Heart right ventricle (tissue), 16 donors: ENCODE measurements at places on chromosomes 3 and 15. TPM values are rescaled to one million over a fixed set of nuclear protein-coding genes. Genes with fewer than 3 reads are reported as not detected.
A peak's percentile ranks its signal among the peaks of the same experiment; 100 is the strongest.

DNA sequence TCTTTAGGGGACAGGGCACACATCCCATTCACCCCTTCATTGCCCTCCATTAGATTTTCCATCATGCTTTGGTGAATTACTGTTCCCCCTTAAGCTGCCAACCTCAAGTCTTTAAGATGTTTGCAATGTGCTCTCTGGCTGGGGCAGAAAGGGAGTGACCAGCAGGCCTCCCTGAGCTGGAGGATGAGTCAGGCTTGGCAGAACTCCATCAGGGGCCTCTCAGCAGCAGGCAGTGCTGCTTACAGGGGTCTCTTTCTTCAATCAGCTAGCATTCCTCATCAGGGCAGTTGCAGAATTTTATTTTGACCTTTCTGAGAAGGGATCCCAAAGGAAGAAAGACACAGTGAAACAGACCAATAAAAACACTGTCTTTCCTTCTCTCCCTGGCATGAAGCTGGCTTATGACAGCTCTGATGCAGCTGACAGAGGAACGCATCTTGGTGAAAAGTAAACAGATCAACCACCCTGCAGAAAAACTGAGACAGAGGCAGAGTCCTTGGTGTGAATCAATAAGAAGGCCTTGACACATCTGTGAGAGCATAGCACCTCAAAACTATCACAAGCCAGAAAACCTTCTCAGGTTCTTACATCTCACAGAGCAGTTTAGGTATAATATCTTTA is 88.7 kb upstream of the MRPL3 start:
- H3K27me3 ChIP-seq, result no peaks in the 10 kb centered on the region
- no peak overlapping the region for H3K4me3 ChIP-seq
- H3K27ac ChIP-seq, result no peak overlapping the region
- no peaks in the 10 kb centered on the region for H3K36me3 ChIP-seq
- DNase-seq, result no peak

The BUB1B gene
- 5.1 TPM for total RNA-seq

The MFN1 gene
- total RNA-seq, result 68.4 TPM

The AGBL1 gene
- 0.13 TPM for total RNA-seq

The EHHADH gene
- total RNA-seq, result 29.9 TPM

The PPM1M gene
- 5.2 TPM for total RNA-seq

GRCh38 chr3:65706301-65706700 is 332.4 kb downstream of the MAGI1 start:
- H3K4me1 ChIP-seq, result no peaks in the 10 kb centered on the region
- no peak overlapping the region for H3K4me3 ChIP-seq
- no peak overlapping the region for H3K27ac ChIP-seq

- no peaks in the 10 kb centered on the region for H3K27me3 ChIP-seq
- no peaks in the 10 kb centered on the region for H3K36me3 ChIP-seq
- no peak overlapping the region for H3K27ac ChIP-seq
- DNase-seq, result no peak
- peaks cover 8% of the 10 kb centered on the region for H3K4me1 ChIP-seq
- H3K4me3 ChIP-seq, result no peak overlapping the region
Observed at GRCh38 chr15:61050844-61051568, 178.1 kb downstream of the RORA start.

- no peaks in the 10 kb centered on the region for H3K4me1 ChIP-seq
- no peaks in the 10 kb centered on the region for H3K36me3 ChIP-seq
- no peak overlapping the region for H3K27ac ChIP-seq
- H3K27me3 ChIP-seq, result no peaks in the 10 kb centered on the region
Observed at GRCh38 chr3:23038471-23038870, 164.7 kb upstream of the UBE2E2 start.

The UBA3 gene
- 92.5 TPM for total RNA-seq

The SLC22A14 gene
- total RNA-seq, result not detected

The LSM3 gene
- total RNA-seq, result 16.0 TPM

GRCh38 chr15:42160136-42160535 is 3.7 kb upstream of the PLA2G4F start:
- peaks cover 29% of the 10 kb centered on the region for H3K4me1 ChIP-seq
- no peaks in the 10 kb centered on the region for H3K27me3 ChIP-seq
- no peak for DNase-seq
- no peak overlapping the region for H3K4me3 ChIP-seq
- H3K36me3 ChIP-seq, result no peaks in the 10 kb centered on the region
- no peak overlapping the region for H3K27ac ChIP-seq

DNA sequence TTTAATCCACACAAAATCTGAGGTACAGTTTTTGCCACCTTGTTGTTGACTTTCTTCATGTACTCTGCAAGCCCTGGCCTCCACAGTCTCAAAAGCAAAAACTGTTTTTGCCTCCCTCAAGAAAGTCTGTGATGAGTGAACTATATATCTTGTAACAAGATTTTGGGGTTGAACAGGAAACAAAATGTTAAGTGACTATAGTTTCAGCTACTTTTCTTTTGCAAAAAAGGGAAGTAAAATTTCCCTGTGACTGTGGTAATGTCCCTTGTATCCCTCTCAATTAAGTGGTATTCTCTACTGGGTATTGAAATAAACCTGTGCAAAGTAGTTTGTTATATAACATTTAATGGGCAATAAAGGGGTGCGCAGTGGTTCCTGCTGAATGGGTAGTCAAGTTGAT is 21.3 kb upstream of the SCAANT1 start:
- H3K27ac ChIP-seq, result peak overlapping the region; percentile 4
- H3K27me3 ChIP-seq, result no peaks in the 10 kb centered on the region

DNA sequence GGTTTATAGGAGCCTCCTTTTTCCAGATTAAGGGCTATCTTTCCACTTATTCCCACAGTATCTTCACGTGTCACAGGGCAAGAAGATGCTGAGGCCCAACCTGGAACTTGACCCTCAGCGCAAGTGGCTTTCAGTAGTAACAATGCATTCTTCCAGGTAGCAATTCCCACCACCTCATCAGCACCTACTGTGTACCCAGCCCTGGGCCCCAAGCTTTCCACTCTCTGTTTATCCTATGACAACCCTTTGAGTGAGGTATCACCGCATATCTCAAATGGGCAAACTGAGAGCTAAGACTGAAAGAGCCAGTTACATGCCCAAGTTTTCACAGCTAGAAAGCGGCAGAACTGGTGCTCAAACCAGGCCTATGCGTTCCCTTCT is 88.2 kb downstream of the CPN2 start:
- H3K36me3 ChIP-seq, result no peaks in the 10 kb centered on the region
- H3K27me3 ChIP-seq, result no peaks in the 10 kb centered on the region
- peaks cover 33% of the 10 kb centered on the region for H3K4me1 ChIP-seq
- no peak for DNase-seq

GRCh38 chr15:91873138-91873536 is 19.6 kb downstream of the SLCO3A1 start:
- H3K27me3 ChIP-seq, result no peaks in the 10 kb centered on the region
- H3K36me3 ChIP-seq, result no peaks in the 10 kb centered on the region
- H3K27ac ChIP-seq, result no peak overlapping the region

The HOMER2 gene
- total RNA-seq, result 38.7 TPM

DNA sequence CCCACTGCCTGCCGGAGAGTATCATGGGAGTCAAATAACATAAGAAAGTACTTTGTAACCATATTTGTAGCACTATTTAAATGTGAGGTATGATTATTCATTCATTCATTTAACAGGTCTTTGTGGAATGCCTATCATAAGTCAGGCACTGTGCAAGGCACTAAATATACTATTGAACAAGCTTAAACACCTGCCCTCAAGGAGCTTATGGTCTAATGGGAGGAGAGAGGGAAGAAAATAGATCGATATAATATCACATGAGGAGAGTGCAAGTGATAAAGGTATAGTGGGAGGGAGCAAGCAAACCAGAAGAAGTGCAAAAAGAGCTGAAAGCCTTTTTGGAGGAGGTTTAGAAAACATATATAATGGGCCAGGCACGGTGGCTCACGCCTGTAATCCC is 3.3 kb upstream of the HERC1 start:
- H3K4me3 ChIP-seq, result no peak overlapping the region
- no peaks in the 10 kb centered on the region for H3K36me3 ChIP-seq
- H3K27me3 ChIP-seq, result no peaks in the 10 kb centered on the region
- no peak for DNase-seq
- no peak overlapping the region for H3K27ac ChIP-seq

The SLC51A gene
- not detected for total RNA-seq

DNA sequence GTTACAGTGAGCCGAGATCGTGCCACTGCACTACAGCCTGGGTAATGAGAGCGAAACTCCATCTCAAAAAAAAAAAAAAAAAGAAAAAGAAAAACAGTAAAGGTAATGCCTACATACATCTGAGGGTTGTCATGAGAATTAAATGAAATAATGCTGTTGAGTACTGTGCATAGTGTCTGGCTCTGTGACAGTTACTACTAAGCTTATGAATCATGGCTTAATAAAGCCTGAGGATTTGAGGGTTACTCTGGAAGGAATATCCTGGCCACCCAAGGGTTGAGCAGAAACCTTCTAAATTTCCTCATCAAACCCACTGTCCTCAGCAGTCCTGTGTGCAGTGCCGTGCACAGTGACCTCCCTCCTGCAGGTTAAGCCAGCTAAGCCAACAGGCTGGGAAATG is 26.8 kb upstream of the ELP6 start:
- H3K4me1 ChIP-seq, result no peaks in the 10 kb centered on the region
- no peak for DNase-seq
- H3K27ac ChIP-seq, result no peak overlapping the region
- H3K27me3 ChIP-seq, result no peaks in the 10 kb centered on the region
- no peak overlapping the region for H3K4me3 ChIP-seq

DNA sequence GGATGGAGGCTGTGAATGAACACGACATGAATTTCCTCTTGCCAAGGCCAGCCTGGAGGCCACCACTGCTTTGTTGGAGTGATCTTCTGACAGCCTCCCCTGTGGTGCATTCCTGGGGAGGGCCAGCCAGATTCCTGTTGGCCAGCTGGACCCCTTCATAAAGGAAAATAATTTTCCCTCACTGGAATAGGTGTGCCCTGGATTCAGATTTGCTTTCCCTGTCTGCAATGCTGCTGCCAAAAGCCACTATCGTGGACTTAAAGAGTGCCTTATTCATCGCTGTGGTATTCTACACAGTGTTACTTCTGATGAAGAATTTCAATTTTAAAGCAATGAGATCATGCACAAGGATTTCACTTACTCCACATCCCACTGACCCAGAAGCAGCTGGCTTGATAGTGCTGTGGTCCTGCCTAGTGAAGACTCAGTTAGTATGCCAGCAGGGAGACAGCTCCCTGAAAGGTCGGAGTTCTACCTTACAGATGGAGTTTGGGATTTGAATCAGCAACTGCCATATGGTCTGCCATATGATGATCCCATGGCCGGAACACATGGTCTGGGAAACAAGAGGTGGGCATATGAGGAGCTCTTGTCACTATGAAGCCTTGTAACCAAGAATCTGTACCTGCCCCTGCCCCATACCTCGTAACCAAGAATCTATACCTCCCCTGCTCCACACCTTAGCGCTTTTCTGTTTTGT is 145.2 kb downstream of the KLF13 start:
- no peak overlapping the region for H3K27ac ChIP-seq
- H3K4me1 ChIP-seq, result peaks cover 26% of the 10 kb centered on the region
- no peaks in the 10 kb centered on the region for H3K27me3 ChIP-seq
- no peak for DNase-seq

GRCh38 chr3:117266806-117267205 is 557.2 kb downstream of the TUSC7 start:
- H3K36me3 ChIP-seq, result no peaks in the 10 kb centered on the region
- no peak overlapping the region for H3K27ac ChIP-seq
- H3K27me3 ChIP-seq, result no peaks in the 10 kb centered on the region
- no peaks in the 10 kb centered on the region for H3K4me1 ChIP-seq
- DNase-seq, result no peak
- no peak overlapping the region for H3K4me3 ChIP-seq

The AP3B2 gene
- total RNA-seq, result 0.12 TPM

DNA sequence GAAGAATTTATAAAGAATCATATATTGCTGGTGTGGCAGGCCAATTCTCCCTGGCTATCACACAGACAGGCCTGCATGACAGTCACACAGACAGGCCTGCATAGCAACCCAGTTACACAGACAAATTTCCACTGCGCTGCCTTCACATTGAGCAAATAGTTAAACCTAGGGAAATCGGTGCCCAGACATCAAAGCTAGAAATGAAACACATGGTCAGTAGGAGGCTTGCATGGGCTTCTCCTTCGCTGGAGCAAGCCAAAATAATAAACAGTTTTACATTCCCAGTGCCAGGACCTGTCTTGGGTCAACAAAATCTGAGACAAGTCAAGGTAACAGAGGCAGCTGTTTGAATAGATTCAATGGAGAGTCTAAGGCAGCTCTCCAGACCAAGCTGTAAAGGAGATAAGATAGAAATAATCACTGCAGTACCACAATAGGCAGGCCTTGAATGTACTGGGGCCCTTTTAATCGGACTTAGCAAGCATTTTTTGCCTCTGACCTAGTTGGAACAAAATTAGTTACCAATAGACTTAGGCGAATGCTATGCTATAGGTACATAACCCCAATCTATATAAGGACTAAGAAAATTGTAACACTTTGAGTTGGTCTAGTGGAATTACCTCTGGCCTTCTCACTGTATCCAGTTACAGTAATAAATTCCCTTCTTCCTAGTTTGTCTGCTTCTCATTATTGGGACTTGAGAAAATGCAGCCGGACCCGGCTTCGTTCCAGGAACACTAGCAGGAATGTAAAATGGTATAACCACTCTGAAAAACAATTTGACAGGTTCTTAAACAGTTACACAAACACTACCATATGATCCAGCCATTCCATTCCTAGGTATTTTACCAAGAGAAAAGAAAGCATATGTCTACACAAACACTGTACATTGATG is 274.7 kb upstream of the UBE2E2 start:
- DNase-seq, result peak; percentile 5
- H3K27me3 ChIP-seq, result no peaks in the 10 kb centered on the region
- H3K36me3 ChIP-seq, result no peaks in the 10 kb centered on the region
- no peak overlapping the region for H3K4me3 ChIP-seq
- peak overlapping the region; percentile 61 for H3K27ac ChIP-seq

DNA sequence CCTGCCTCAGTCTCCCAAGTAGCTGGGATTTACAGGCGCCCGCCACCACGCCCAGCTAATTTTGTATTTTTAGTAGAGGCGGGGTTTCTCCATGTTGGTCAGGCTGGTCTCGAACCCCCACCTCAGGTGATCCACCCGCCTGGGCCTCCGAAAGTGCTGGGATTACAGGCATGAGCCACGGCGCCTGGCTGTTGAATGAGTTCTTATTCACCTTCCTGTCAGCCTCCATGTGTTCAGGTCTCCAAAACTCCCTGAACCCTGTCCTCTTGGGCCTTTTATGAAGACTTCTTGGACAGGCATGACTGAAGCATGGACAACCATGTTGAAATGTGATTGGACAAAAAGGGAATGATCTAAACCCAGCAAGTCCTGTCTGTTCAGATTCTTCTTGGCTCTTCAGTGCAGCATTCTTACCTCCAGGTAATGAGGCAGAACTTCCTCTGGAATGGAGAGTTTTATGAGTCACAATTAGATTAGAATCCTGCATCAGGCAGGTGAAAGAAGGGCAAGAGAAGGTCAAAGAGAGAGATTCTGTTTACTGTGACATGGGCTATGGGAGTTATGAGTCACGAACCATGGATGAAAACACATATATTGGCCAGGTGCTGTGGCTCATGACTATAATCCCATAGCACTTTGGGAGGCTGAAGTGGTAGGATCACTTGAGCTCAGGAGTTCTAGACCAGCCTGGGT is 23.1 kb upstream of the EIF4A2 start:
- H3K36me3 ChIP-seq, result no peaks in the 10 kb centered on the region
- no peak for DNase-seq
- H3K4me1 ChIP-seq, result no peaks in the 10 kb centered on the region
- H3K27me3 ChIP-seq, result peaks cover 4% of the 10 kb centered on the region
- H3K4me3 ChIP-seq, result no peak overlapping the region
- H3K27ac ChIP-seq, result no peak overlapping the region

The MYEF2 gene
- 13.3 TPM for total RNA-seq

GRCh38 chr3:16290007-16290826 is 25.2 kb downstream of the OXNAD1 start:
- DNase-seq, result no peak
- no peaks in the 10 kb centered on the region for H3K36me3 ChIP-seq
- peaks cover 26% of the 10 kb centered on the region for H3K4me1 ChIP-seq
- no peak overlapping the region for H3K4me3 ChIP-seq
- H3K27ac ChIP-seq, result peak overlapping the region; percentile 88
- no peaks in the 10 kb centered on the region for H3K27me3 ChIP-seq
